ENCODE measurements at places on chromosomes 4 and X.
A peak's percentile ranks its signal among the peaks of the same experiment; 100 is the strongest.

GRCh38 chr4:36137336-36137735, 107.0 kb downstream of the ARAP2 start:
- no peak for DNase-seq

GRCh38 chr4:110518889-110519490, 43.0 kb downstream of the ENPEP start:
- peak; percentile 15 for DNase-seq

DNA sequence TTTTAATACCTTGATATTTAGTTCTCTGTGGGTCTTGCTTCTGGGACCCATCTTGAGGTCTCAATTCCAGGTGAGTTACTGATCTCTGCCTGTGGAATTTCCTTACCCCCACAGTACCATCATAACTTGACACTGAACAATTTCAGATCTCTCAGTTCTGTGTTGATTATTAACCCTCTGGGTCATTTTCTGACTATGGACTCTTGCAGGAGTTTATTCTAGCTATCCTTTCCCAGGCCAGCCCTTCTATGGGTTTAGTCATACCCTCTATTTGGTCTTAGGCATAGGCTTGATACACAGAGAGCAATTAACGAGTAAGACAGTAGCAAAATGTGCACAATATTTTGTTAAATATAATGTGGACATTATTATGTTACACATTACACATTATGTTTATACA, 3.7 kb upstream of the SPARCL1 start:
- DNase-seq, result no peak

GRCh38 chrX:136745215-136746173, 35.2 kb downstream of the ARHGEF6 start:
- no peak for DNase-seq

- DNase-seq, result no peak
Measured at GRCh38 chr4:128241425-128241913, 46.1 kb downstream of the PGRMC2 start.

GRCh38 chr4:142858446-142858845, 12.3 kb upstream of the INPP4B start:
- DNase-seq, result no peak

GRCh38 chr4:53484911-53485657, 106.2 kb downstream of the LNX1 start:
- no peak for DNase-seq

DNA sequence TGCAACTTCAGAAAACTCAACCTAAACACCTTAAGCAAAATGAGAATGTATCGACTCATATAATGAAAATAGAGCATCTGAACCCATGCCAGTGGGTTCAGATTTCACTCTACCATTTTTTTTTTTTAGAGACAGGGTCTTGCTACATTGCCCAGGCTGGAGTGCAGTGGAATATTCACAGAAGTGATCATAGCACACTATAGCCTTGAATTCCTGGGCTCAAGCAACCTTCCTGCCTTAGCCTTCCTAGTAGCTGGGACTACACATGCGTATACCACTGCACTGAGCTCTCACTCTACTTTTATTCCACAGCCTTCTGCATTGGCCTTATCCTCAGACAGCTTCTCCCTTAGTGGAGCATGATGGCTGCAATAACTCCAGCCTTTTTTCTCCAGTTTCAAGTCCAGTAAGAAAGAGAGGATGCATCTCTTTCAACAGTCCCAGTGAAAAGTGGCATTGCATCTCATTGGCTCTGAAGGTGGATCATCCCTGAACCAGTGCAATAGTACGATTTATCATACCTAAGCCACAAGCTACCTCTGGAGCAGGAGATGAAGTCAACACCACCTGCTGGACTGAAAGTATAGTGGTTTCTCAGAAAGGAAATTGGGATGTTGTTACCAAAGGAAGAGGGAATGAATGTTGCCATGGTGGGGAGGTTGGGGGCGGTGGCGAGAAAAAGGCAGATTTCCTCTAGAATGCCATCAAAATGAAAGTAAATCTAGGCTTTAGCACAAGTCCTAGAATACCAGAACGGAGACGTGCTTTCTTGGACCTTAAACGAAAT, 2.0 kb upstream of the SOD3 start:
- peak; percentile 3 for DNase-seq

DNA sequence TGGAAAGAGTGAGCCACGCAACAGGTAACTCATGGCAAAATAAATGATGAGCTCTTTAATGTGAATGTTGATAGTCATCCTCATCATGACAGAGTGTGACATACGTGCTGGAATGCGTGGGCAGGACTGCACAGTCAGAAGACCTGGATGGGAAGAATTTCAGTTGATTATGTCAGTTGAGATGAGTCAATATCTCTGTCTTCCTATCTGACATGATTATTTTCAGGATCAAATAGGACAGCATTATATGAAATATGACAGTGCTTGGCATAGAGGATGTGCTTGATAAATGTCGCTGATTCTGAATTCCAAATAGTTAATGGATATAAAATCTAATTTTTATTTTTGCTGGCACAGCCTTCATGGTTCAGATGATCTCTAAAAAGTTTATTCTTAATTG, 95.1 kb downstream of the IL15 start:
- no peak for DNase-seq

DNA sequence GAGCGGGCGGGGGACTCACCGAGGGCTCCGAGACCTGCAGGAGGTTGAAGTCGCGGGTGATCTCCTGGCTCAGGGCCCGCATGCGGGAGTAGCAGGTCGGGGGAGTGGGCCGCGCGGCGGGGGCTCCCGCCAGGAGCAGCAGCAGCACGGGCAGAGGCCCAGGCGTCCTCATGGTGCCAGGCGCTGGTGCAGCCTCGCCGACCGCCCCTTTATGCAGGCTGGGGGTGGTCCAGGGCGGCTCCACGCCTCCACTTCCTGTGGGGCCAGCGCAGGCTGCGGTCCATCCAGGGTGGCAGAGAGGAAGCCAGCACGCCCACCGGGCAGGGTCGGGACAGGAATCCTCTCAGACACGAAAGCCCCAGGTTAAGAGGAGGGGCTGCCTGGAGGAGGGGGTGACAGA, at the start of gene CYTL1:
Gene CYTL1 (minus strand): TSS at position 185 of the 400 bp plus-strand sequence. CDS start 13 bp downstream, at position 172.
- DNase-seq, result no peak

DNA sequence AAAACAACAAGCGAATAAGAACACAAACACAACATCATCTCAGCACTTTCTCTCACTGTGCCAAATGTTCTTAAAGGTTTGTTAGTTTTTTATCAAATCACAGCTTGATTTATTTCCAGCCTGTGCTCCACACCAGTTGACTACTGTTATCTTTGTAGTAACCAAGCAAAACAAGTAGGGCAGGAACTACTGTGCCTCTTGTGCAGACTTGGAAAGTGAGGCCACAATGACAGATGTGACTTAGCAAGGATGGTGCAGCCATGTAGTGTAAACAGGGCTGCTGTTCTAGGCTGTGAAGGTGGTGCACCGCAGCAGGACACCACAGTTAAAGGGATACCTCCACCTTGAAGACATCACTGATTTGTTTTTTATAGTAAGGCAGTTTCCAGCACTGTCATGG, 170.0 kb downstream of the IL1RAPL1 start:
- DNase-seq, result no peak

DNA sequence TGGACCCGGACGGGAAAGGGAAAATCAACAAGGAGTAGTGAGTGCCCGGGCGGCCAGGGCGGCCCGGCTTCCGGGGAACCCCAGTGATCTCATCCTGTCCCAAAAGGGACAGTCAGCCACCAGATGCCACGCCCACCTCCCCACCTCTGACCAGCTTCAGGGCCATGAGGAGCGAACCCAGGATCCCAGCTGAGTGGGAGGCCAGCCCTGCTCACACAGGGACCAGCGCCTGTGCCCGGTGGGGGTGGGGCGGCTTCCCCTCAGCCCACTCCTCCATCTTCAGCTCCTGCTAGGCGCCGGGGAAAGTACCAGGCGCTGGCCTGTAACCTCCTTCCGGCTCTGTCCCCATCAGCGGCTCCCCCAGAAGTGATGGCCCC, 6.2 kb downstream of the MYL5 start:
- no peak for DNase-seq

GRCh38 chrX:34877436-34877835, 65.2 kb upstream of the FAM47B start:
- DNase-seq, result no peak

DNA sequence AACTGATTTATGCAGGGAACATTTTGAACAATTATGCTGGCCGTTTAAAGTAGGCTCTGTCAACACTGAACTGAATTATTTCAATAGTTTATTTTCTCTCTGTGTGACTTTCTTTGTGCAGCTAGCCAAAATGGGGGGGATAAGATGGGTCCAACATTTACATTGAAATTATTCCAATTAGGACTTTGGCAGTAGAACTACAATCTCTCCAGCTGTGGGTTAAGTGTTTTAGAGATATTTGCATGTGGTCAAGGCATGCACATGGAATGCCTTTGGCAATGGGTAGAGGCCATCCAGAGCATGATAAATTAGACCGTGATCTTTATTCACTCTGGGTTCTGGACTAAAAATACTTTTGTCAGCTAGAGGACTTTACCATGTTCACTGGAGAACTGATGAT, 107.9 kb upstream of the ELOVL6 start:
- no peak for DNase-seq

- no peak for DNase-seq
Measured at GRCh38 chr4:94508296-94508695, 56.6 kb downstream of the PDLIM5 start.

- DNase-seq, result no peak
Measured at GRCh38 chrX:29661290-29661689, 554.1 kb upstream of the MAGEB2 start.

DNA sequence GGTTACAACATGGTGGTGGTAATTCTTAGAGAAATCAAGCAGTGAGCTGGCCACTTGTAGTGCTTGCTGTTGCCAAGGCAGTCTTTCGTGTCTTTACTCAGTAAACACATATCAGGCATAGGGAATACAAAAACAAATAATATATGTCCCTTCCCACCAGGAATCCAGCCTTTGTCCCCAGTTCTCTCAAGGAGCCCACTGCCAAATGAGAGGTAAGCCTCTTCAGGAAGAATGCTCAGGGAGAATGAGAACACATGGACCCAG, 421 bp upstream of the PLAC1 start:
- DNase-seq, result no peak

- DNase-seq, result peak; percentile 21
Measured at GRCh38 chr4:36133658-36134057, 110.7 kb downstream of the ARAP2 start.

All from RPMI8226 (cell line).